ENCODE measurements at places on chromosomes 11 and 22.
A peak's percentile ranks its signal among the peaks of the same experiment; 100 is the strongest.

GRCh38 chr11:58576887-58577471, 1.3 kb upstream of the LPXN start:
- DNase-seq = peak; percentile 53

DNA sequence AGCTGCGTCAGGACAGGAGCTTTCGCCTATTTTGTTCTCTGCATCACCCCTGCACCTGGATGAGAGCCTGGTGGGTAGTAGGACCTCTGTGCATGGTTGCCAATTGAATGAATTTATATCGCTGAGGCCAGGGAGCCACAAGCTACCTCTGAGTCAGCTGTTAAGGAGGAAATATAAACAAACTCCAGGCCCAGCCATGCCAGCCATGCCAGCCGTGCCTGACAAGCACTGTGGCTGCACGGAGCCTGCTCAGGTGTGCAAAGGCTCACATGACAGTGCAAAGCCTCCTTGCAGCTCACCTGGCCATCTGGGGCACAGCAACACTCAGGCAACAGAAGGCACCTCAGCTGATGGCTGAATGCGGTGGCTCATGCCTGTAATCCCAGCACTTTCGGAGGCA, 33.7 kb upstream of the LINC01488 start:
- peak; percentile 32 for DNase-seq

DNA sequence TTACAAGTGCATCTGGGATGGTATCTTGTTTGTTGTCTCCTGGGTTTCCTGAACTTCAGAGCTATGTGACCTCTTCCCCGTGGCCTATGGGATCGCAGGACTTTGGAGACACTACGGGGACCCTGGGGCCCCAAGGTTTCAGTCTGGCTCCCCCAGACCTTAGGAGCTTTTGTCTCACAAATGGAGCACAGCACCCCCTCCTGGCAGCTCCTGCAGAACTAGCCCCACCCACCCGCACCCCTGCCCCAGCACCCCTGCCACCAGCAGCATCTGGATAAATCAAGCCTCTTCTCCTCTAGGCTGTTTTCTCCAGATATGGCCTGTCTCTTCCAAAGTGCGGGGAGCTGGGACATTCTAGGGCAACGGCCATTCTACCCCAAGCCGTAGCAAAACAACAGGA, 10.4 kb downstream of the RCOR2 start:
- DNase-seq = no peak

- no peak for DNase-seq
Measured at GRCh38 chr11:26571861-26572654, at the start of gene MUC15. MUC15 (minus strand) TSS chr11:26572263; CDS start chr11:26567094, 5,169 bp downstream.

DNA sequence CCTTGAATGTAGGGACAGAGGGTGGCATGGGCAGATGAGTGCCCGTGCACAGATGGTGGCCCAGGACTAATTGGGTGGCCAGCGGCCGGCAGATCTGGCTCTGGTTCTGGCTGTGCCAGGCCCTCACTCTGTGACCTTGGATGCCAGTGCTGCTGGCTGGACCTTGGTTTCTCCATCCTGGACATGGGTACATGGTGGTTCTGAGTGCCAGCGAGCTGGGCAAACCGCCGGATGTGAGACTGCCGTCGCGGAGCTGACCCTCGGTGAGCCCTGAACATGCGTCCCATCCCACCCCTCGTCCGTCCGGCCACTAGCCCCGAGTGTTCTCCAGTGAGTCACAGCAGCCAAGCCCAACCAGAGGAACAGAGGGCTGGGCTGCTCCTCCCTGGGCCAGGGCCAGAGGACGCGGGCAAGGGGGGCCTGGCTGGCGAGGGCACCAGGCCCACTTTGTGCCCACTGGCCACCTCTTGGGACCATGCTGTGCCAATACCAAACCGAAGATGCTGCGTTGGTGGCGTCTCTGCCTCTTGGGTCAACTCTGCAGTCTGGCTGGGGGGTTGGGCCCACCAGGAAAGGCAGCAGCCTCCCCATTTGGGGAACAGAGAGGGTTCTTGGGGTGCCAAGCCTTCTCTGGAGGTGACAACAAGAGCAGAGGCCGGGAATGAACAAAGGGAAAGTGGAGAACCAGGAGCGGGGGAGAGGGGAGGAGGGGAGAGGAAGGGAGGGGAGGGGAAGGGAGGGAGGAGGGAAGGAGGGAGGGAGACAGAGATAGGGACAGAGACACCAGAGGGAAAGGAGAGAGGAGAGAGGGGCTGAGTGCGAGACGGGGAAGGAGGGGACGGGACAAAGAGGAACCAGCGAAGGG, 10.7 kb downstream of the LSP1 start:
- peak; percentile 82 for DNase-seq

Data from endothelial cell of umbilical vein (primary cell).